ENCODE measurements at places on chromosomes 3 and 15. TPM values are rescaled to one million over a fixed set of nuclear protein-coding genes. Genes with fewer than 3 reads are reported as not detected.

Gene TGM4
- total RNA-seq, result not detected

Gene PLXNA1
- 50.0 TPM for total RNA-seq

Gene AGBL1
- total RNA-seq, result not detected

Gene EPHB1
- 11.0 TPM for total RNA-seq

Gene FETUB
- total RNA-seq, result not detected

Gene ARPIN
- 14.8 TPM for total RNA-seq

Gene ST3GAL6
- 13.2 TPM for total RNA-seq

Gene TIGIT
- total RNA-seq, result not detected

Gene TATDN2
- total RNA-seq, result 19.5 TPM

Gene SCN11A
- total RNA-seq, result 0.23 TPM

Gene GOLGA8J
- not detected for total RNA-seq

Gene DNASE1L3
- 0.78 TPM for total RNA-seq

Gene MAGEL2
- 0.12 TPM for total RNA-seq

Gene COPS2
- total RNA-seq, result 45.6 TPM
